H1 (cell line): ENCODE measurements at places on chromosomes 3 and 15.

GRCh38 chr15:83170474-83171165 lies 37.0 kb downstream of the HDGFL3 start:
- no peaks in the 10 kb centered on the region for H3K36me3 ChIP-seq
- no peak overlapping the region for H3K27ac ChIP-seq
- no peaks in the 10 kb centered on the region for H3K4me1 ChIP-seq
- H3K27me3 ChIP-seq: no peaks in the 10 kb centered on the region

- no peak overlapping the region for H3K4me3 ChIP-seq
- peaks cover 5% of the 10 kb centered on the region; the same call in 1 of the 2 replicates for H3K4me1 ChIP-seq
- DNase-seq: no peak
- no peak overlapping the region for H3K27ac ChIP-seq
Observed at GRCh38 chr3:127037971-127038446, 55.1 kb downstream of the PLXNA1 start.

- DNase-seq: no peak
- H3K36me3 ChIP-seq: no peaks in the 10 kb centered on the region
- H3K4me1 ChIP-seq: no peaks in the 10 kb centered on the region
- H3K4me3 ChIP-seq: no peak overlapping the region
- H3K27me3 ChIP-seq: no peaks in the 10 kb centered on the region
- no peak overlapping the region for H3K27ac ChIP-seq
Observed at GRCh38 chr3:169118666-169119370, 544.7 kb downstream of the MECOM start.

DNA sequence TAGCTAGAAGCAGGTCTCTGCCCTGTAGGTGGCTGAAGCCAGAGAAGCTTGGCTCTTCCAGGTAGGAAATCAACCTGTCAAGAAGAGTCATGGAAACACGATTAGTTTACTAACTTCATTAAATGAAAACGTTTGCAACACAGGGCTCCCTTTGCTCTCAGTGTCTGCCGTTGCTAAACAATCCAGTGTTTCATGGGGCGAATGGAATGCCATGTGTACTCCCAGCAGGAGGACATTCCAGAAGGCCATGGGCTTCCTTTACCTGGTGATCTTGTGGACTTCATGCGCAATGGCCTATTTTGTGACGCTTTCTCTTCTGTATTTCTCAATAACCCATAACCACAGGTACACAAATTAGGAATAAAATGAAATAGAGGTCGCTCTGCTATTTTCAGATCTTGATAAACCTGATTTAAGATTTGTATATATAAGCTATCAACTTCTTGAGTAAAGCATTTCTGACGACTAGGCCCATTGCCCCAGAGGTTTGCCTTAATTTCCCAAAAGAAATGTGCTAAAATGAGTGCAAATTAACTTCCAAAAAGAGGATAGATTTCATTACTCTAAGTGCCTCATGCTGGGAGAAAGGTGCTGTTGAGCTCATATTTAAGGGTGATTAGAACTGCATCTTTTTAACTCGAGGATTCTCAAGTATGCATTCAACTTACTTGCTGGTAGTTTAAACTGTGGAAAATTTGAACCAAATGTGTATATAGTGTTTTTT lies 171.0 kb downstream of the EPHA3 start:
- H3K4me3 ChIP-seq: no peak overlapping the region
- peaks cover 4% of the 10 kb centered on the region for H3K4me1 ChIP-seq
- no peaks in the 10 kb centered on the region for H3K27me3 ChIP-seq
- H3K27ac ChIP-seq: no peak overlapping the region; the same call in 1 of the 2 replicates
- H3K36me3 ChIP-seq: no peaks in the 10 kb centered on the region
- peak; percentile 55 for DNase-seq

GRCh38 chr3:27666272-27666671 lies 55.9 kb downstream of the EOMES start:
- no peak overlapping the region for H3K4me3 ChIP-seq
- peak overlapping the region; percentile 37; the same call in 1 of the 2 replicates for H3K27ac ChIP-seq
- no peaks in the 10 kb centered on the region for H3K36me3 ChIP-seq
- peaks cover 11% of the 10 kb centered on the region for H3K4me1 ChIP-seq

DNA sequence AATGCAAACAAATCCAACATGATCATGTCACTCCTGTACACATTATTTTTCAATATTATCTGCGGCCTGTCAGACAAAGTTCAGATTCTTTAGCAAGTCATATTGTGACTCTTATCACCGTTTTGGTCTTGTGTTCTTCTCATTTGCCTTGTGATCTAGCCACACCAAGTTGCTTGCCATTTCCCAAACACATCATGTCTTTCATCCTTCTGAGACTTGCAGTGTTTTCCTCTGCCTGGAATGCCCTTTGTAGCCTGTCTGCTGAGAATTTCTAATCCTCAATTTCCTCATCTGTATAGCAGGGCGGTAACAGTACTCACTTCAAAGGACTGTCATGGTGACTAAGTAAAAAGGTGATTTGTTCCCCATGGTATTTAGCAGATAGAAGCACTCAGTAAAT lies 135.0 kb downstream of the GREM1 start:
- H3K27me3 ChIP-seq: no peaks in the 10 kb centered on the region
- H3K36me3 ChIP-seq: no peaks in the 10 kb centered on the region; the same call in 1 of the 2 replicates
- H3K4me1 ChIP-seq: 0 out of 2 replicates have a peak, but pooled peaks cover 3% of the 10 kb centered on the region
- no peak overlapping the region for H3K4me3 ChIP-seq

- H3K27ac ChIP-seq: no peak overlapping the region
- no peaks in the 10 kb centered on the region for H3K36me3 ChIP-seq
- no peak overlapping the region for H3K4me3 ChIP-seq
- no peak for DNase-seq
- H3K4me1 ChIP-seq: no peaks in the 10 kb centered on the region
Observed at GRCh38 chr15:39729500-39729899, 53.1 kb downstream of the FSIP1 start.

DNA sequence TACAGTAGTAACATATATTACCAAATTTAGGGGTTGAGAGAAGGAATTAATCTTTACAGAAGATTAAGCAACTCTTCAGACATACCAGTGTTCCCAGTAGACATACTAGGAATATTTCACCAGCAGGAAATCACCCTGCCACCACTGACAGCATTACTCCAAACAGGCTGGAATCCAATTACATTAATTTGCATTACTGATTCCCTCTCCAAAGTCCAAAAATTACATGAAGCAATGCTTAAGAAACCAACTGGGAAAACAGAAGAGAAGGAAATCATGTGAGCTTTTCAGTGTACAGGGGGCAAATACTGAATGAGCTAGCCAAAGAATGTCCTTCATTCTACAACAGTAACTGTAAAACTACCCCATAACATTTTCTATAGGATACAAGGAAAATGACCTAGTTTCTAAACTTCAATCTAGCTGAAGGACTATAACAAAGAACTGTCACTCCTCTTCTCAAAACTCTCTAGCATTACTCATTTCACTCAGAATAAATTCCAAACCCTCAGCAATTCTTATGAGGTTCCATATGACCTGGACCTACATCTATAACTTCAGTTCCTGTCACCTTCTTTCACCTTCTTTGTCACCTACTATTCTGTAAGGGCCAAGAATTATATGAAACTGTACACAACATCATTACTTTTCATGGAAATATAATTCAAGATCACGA lies 72.7 kb downstream of the INO80 start:
- no peak overlapping the region for H3K4me3 ChIP-seq
- H3K27me3 ChIP-seq: no peaks in the 10 kb centered on the region
- no peak overlapping the region for H3K27ac ChIP-seq
- peaks cover 47% of the 10 kb centered on the region for H3K36me3 ChIP-seq

DNA sequence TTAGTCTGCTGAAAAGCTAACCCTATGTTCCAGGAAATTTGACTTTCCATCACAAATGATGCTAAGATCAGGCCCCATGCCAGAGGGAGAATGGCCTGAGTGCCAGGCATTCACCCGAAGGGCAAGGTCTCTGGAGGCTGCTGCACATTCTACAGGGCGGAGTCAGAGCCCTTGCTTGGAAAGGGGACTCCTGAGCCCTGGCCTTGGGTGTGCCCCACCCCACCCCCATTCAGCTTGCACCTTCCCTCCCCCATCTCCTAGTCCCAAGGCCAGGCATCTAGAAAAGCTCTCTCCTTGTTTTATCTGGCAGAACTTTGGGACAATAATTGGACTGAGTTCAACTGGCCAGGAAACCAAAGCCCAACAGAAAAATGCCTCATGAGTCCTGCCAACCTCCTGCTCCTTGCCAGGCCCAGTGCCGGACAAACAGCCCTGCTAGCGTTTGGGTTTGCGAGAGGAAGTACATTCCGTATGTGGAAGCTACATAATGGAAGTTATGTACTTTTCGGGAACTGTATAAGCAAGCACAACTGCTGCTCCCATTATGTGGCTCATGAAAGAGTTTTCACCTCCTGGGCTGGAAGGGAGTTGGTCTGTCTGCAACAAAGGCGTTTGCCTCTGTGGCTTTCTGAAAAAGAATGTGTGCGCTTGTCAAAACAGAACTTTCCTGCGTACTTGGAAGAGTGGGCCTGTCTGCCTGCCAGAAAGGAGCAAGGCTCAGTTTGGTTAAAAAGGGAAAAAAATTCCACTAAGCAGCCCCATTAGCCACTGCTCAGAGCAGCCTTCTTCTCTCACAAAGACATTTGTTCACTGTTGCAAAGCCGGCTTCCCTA lies 321.5 kb upstream of the CTNNB1 start:
- no peaks in the 10 kb centered on the region for H3K4me1 ChIP-seq
- H3K27me3 ChIP-seq: no peaks in the 10 kb centered on the region
- no peak overlapping the region for H3K27ac ChIP-seq
- H3K4me3 ChIP-seq: no peak overlapping the region
- DNase-seq: no peak

- DNase-seq: peak; percentile 40
- H3K27me3 ChIP-seq: no peaks in the 10 kb centered on the region
- H3K27ac ChIP-seq: no peak overlapping the region
- no peaks in the 10 kb centered on the region for H3K4me1 ChIP-seq
- H3K36me3 ChIP-seq: no peaks in the 10 kb centered on the region
Observed at GRCh38 chr3:193389335-193389734, 10.8 kb upstream of the ATP13A5 start.

DNA sequence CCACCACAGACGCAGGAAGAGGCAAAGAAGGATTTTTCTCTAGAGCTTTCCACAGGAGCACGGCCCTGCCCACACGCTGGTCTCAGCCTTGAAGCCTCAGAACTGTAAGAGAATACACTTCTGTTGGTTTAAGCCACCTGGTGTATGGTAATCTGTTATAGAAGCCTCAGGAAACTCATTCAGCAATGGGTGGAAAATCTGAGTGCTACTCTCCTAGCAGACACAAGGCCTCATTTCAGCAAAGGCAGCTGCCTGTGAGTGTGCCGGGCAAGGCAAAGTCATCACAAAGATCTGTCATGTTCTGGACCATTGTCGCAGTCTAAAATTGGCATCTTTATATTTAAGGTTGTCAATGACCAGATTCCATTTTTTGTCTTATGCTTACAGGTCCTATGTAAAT lies 31.0 kb downstream of the ATP10A start:
- no peaks in the 10 kb centered on the region; the same call in 1 of the 2 replicates for H3K27me3 ChIP-seq
- no peaks in the 10 kb centered on the region for H3K36me3 ChIP-seq
- no peak overlapping the region for H3K4me3 ChIP-seq
- H3K27ac ChIP-seq: no peak overlapping the region

- no peak overlapping the region for H3K27ac ChIP-seq
- no peak overlapping the region for H3K4me3 ChIP-seq
- no peaks in the 10 kb centered on the region for H3K36me3 ChIP-seq
Observed at GRCh38 chr3:157103280-157103679, 56.7 kb downstream of the CCNL1 start.

DNA sequence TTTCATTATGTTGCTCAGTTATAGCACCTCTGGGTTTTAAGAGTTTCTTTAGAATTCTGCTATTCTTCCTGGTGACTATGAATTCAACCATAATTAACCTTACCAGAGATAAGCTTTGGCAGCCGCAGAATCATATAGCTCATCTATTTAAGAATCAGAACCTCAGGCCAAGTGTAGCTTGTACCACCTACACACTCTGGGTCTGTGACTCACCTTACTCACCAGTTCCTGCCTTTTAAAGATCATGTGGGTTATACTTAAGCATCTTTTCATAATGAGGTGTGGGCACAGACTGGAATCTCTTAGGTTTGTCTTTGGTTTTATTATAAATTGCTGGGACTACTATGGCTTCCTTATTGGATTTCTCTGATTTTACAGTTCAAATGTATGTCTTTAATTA lies 21.9 kb downstream of the CDV3 start:
- no peaks in the 10 kb centered on the region for H3K36me3 ChIP-seq
- H3K27me3 ChIP-seq: no peaks in the 10 kb centered on the region
- no peak for DNase-seq
- H3K4me3 ChIP-seq: no peak overlapping the region
- peaks cover 2% of the 10 kb centered on the region; the same call in 1 of the 2 replicates for H3K4me1 ChIP-seq

GRCh38 chr3:12439161-12439940 lies 44.9 kb upstream of the TSEN2 start:
- DNase-seq: no peak
- H3K27ac ChIP-seq: no peak overlapping the region
- no peaks in the 10 kb centered on the region; the same call in 1 of the 2 replicates for H3K36me3 ChIP-seq
- no peaks in the 10 kb centered on the region; the same call in 1 of the 2 replicates for H3K27me3 ChIP-seq
- H3K4me3 ChIP-seq: no peak overlapping the region

- peak overlapping the region; percentile 98 for H3K4me3 ChIP-seq
- H3K27me3 ChIP-seq: no peaks in the 10 kb centered on the region
- peaks cover 11% of the 10 kb centered on the region for H3K4me1 ChIP-seq
- H3K36me3 ChIP-seq: no peaks in the 10 kb centered on the region
- H3K27ac ChIP-seq: peak overlapping the region; percentile 92; the same call in 1 of the 2 replicates
Observed at GRCh38 chr3:61562042-61562720, 810 bp downstream of the PTPRG start.

GRCh38 chr3:156174229-156174847 lies 54.0 kb downstream of the KCNAB1 start:
- DNase-seq: no peak
- no peaks in the 10 kb centered on the region for H3K36me3 ChIP-seq
- no peak overlapping the region for H3K27ac ChIP-seq

- H3K4me3 ChIP-seq: no peak overlapping the region
- H3K27me3 ChIP-seq: no peaks in the 10 kb centered on the region
- no peaks in the 10 kb centered on the region for H3K4me1 ChIP-seq
- no peak overlapping the region for H3K27ac ChIP-seq
- DNase-seq: no peak
- H3K36me3 ChIP-seq: no peaks in the 10 kb centered on the region
Observed at GRCh38 chr3:133451309-133451708, 51.5 kb downstream of the BFSP2 start.

- no peak overlapping the region for H3K27ac ChIP-seq
Observed at GRCh38 chr15:64023220-64023619, 23.1 kb downstream of the DAPK2 start.

GRCh38 chr3:5007873-5008272 lies 28.6 kb downstream of the BHLHE40 start:
- DNase-seq: no peak
- no peaks in the 10 kb centered on the region for H3K4me1 ChIP-seq
- H3K4me3 ChIP-seq: no peak overlapping the region
- H3K27ac ChIP-seq: no peak overlapping the region
- H3K36me3 ChIP-seq: no peaks in the 10 kb centered on the region
- H3K27me3 ChIP-seq: no peaks in the 10 kb centered on the region

DNA sequence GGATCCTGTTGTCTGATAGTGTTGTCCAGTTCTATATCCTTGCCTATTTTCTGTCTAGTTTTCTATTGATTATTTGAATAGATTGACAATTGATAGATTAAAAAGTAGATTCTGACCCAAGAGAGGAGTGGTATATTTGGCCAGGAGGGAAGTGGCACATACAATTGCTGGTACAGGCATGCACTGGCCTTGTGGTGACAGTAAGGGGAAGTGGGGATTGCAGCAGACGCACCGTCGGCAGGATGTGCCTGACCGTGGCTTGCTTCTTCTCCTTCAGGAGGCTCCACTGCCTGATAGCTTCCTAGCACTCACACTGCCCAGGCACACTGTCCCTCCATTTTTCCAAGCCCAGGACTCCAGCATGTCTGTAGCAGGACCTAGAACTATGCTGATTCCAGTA lies 10.5 kb downstream of the GABRG3 start:
- H3K4me1 ChIP-seq: no peaks in the 10 kb centered on the region
- no peak overlapping the region for H3K27ac ChIP-seq
- H3K36me3 ChIP-seq: no peaks in the 10 kb centered on the region
- no peak overlapping the region for H3K4me3 ChIP-seq

GRCh38 chr15:99558084-99558483 lies 7.7 kb upstream of the MEF2A start:
- H3K36me3 ChIP-seq: no peaks in the 10 kb centered on the region
- H3K27ac ChIP-seq: no peak overlapping the region
- peaks cover under 1% of the 10 kb centered on the region; the same call in 1 of the 2 replicates for H3K4me1 ChIP-seq
- H3K4me3 ChIP-seq: no peak overlapping the region
- no peaks in the 10 kb centered on the region for H3K27me3 ChIP-seq
